Activated naive CD4-positive, alpha-beta T cell (primary cell): ENCODE measurements at places on chromosomes 5 and 9.
A peak's percentile ranks its signal among the peaks of the same experiment; 100 is the strongest.

- no peak for DNase-seq
These were observed 168.5 kb downstream of the DOCK2 start for GRCh38 chr5:169805527-169805934.

- DNase-seq: no peak
These were observed 12.3 kb downstream of the TLE4 start for GRCh38 chr9:79583952-79584654.

DNA sequence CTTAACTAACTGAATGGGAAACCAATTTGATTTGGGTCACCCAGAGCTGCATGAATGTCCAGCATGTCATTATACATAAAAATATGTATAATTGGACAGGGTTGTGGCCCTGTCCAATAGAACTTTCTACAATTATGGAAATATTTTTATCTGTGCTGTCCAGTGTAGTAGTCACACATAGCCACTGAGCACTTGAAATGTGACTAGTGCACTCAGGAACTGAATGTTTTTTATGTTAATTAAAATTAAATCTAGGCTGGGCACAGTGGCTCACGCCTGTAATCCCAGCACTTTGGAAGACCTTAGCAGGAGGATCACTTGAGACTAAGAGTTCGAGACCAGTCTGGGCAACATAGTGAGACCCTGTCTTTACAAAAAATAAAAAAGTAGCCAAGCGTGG, 18.6 kb downstream of the GARNL3 start:
- no peak for DNase-seq

DNA sequence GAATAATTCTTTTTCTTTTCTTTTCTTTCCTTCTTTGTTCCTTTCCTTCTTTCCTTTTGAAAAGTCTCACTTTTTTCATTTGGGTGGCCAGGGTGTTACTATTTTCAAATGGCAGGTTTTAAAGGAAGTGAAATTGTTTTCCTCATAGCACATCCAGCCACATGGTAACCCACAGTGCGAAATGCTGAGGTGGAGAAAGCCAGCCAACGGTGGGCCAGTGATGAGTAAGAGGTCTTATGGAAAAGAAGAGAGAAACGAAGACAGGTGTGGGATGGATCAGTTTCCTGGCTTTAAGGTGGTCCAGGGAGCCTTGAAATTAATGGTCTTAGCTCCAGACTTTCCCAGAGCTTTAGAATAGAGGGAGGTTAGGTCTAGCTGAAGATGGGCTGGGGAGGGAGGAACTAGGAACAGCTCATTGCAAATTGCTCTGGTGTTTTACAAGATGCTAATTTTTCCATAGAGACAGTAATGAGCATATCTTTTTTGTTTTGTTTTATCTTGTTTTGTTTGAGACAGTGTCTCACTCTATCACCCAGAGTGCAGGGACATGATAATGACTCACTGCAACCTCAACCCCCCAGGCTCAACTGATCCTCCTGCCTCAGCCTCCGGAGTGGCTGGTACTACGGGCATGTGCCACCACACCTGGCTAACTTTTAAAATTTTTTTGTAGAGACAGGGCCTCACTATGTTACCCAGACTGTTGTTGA, 17.8 kb downstream of the ITK start:
- DNase-seq: peak; percentile 14

DNA sequence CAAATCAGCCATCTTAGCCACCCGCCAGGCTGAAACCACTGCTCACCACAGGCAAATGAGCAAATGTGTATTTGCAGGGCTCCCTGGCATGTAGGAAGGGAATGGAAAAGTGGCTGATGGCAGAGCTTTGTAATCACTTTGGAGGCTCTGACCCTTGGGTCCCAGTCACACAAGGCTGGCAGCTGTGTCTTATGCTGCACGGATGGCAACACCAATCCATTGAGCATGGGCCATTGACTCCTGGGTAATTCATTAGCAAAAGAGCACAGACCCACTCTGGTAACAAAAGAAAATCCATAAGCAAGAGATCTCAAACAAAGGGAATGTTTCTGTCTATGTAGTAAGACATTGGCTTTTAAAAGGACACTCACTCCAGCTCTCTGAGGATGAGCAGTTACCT, 57.6 kb downstream of the SPOCK1 start:
- DNase-seq: no peak

DNA sequence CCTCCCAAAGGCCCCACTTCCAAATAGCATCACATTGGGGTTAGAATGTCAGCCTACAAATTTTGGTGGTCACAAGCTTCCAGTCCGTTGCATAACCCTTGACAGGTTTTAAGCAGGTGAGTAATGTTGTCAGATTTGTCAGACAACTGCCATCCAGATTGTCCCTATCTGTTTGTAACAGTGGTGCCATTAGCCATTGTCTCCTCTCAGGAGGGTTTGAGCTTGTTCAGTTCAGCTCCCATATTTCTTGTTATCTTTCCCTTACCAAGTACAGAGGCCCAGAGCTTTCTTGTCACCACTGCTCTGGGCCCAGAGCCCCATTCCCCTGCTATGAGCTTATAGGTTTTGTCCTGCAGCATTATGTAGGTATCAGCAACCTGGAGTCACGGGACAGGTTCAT, 14.8 kb upstream of the GSN start:
- no peak for DNase-seq

DNA sequence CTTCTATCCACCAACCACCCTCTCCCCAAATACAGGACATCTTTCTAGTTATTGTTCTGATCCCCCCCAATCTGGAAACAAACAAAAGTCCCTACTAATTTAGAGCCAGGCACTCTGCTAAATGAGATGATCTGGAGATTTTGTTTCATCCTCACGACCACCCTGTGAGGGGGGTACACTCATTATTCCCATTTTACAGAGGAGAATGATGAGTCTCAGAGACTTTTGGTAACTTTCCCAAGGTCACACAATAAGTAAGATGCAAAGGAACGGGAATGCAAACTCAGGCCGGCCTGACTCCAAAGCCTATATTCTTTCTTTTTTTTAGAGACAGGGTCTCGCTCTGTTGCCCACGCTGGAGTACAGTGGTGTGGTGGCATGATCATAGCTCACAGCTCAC, 9.4 kb downstream of the PDGFRB start:
- no peak for DNase-seq

DNA sequence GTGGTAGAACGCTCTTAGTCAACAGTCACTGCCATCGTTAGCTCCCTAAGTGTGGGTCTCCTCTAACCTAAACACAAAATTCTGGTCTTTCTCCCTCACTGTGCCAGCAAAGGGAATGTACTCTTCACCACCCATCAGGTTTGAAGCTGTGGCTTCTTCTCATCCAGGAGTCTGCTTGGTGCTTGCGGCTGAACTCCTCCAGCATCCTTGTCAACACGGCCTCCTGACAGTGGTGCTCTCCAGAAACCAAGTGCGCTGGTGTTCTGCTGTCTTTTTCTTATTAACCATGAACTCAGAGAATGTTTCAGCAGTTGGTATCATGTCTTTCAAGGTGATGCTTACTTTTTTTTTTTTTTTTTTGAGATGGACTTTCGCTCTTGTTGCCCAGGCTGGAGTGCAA, 23.9 kb upstream of the LPCAT1 start:
- DNase-seq: no peak

GRCh38 chr5:134018154-134018985, 13.6 kb upstream of the VDAC1 start:
- DNase-seq: no peak

GRCh38 chr9:133518200-133518599, 6.6 kb downstream of the MYMK start:
- no peak for DNase-seq

DNA sequence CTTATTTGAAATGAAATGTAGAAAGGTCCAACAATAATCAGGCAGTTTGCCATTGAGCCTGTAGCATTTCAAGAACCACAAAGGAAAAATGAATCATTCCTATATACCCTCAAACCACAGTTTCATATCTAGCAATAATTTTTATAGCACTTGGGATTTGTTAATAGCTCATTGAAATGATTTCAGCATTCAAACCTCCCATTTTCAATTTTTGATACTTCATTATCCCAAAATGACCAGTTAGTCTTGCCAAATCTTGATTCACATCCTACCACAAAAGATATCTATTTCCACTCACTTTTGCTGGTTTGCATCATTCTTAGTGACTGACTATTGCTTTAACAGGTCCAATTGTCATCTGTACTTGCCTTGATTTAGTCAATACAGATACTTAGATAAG, 790.1 kb downstream of the TLE1 start:
- no peak for DNase-seq

DNA sequence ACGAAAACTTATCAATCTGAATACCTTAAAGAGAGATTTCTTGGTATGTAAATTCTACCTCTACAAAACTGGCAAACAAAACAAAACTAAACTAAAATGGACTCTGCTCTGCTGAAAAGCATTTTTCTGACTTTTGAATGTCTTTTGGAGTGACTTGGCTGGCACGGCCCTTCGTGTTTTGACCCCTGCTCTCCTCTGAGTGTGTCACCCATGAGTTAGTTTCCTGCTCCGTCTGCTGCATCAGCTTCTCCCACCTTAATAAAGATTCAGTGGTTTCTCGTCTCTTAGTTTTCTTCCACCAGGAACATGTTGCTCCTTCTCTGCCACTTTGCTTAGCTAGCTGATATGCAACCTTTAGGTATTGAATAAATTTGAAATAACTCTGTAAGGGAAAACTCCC, 1084.0 kb upstream of the CDH18 start:
- no peak for DNase-seq

- DNase-seq: no peak
These were observed 156.0 kb downstream of the OLFM1 start for GRCh38 chr9:135243201-135244190.

- no peak for DNase-seq
These were observed 441.8 kb upstream of the SGCD start for GRCh38 chr5:155885199-155885598.

DNA sequence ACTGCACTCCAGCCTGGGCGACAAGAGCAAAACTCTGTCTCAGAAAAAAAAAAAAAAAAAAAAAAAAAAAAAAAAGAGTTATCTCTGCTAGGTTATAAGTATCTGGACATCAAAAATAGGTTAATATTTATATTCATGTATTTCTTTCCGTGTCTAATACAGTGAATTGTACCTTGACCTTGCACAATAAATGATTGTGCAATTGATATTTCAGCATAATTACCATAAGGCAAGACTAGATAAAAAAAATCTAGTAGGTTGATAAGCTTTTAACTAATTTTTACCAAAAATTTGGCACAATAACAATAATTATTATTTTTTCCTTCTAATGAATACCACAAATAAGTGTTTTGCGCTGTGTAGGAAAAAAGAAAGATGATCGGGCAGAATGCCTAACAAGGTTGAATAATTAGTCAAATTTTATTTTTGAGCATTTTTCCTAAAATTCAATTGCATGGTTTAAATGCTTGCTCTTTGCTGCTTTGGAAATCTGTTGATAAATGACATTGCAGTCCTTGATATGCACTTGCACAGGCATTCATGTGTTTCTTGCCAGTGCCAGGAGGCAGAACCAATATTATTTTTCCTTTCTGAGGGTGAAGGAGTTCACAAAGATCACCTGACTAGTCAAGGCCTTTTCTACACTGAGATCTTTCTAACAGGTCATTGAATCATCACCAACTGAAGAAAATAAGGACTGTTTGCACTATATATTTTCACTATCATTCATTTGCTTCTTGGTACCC, 127.5 kb downstream of the ARRDC3 start:
- DNase-seq: no peak
